ENCODE measurements at places on chromosomes 1 and 21. TPM values are rescaled to one million over a fixed set of nuclear protein-coding genes. Genes with fewer than 3 reads are reported as not detected.

COL18A1 gene
- total RNA-seq, result 55.8 TPM

ERG gene
- total RNA-seq, result 12.2 TPM

STUM gene
- total RNA-seq, result 2.2 TPM

MTR gene
- total RNA-seq, result 32.3 TPM

OR2G6 gene
- not detected for total RNA-seq

MYOM3 gene
- 0.59 TPM for total RNA-seq

PLEKHN1 gene
- 0.16 TPM for total RNA-seq

TMOD4 gene
- total RNA-seq, result not detected

TCHHL1 gene
- not detected for total RNA-seq

RIPPLY3 gene
- total RNA-seq, result not detected

ESRRG gene
- 5.6 TPM for total RNA-seq

CA14 gene
- not detected for total RNA-seq

OR2W3 gene
- not detected for total RNA-seq

BCL2L15 gene
- total RNA-seq, result 1.6 TPM
